MCF 10A (cell line): ENCODE measurements at places on chromosomes 12 and 14. TPM values are rescaled to one million over a fixed set of nuclear protein-coding genes. Genes with fewer than 3 reads are reported as not detected.

- H3K27ac ChIP-seq, result no peak overlapping the region
- no peak overlapping the region for H3K4me3 ChIP-seq
- no peaks in the 10 kb centered on the region for H3K27me3 ChIP-seq
- H3K36me3 ChIP-seq, result no peaks in the 10 kb centered on the region
Measured at GRCh38 chr14:25988536-25988935, 609.3 kb downstream of the NOVA1 start.

- H3K27me3 ChIP-seq, result no peaks in the 10 kb centered on the region
- no peaks in the 10 kb centered on the region for H3K36me3 ChIP-seq
- H3K4me1 ChIP-seq, result no peaks in the 10 kb centered on the region
Measured at GRCh38 chr12:34190054-34190453, 167.8 kb downstream of the ALG10 start.

GRCh38 chr12:13857750-13858149, 123.7 kb downstream of the GRIN2B start:
- H3K4me3 ChIP-seq, result no peak overlapping the region
- no peaks in the 10 kb centered on the region for H3K36me3 ChIP-seq
- no peak for DNase-seq
- no peaks in the 10 kb centered on the region for H3K4me1 ChIP-seq
- peaks cover 41% of the 10 kb centered on the region for H3K27me3 ChIP-seq
- no peak overlapping the region for H3K27ac ChIP-seq

GRCh38 chr12:80195074-80195726, 95.9 kb downstream of the OTOGL start:
- H3K4me1 ChIP-seq, result no peaks in the 10 kb centered on the region
- H3K27me3 ChIP-seq, result no peaks in the 10 kb centered on the region
- DNase-seq, result peak; percentile 54
- H3K4me3 ChIP-seq, result no peak overlapping the region
- no peak overlapping the region for H3K27ac ChIP-seq

GRCh38 chr14:97179573-97179972, 382.4 kb downstream of the VRK1 start:
- peak; percentile 21 for DNase-seq
- no peak overlapping the region for H3K4me3 ChIP-seq
- H3K4me1 ChIP-seq, result peaks cover 31% of the 10 kb centered on the region
- H3K27ac ChIP-seq, result no peak overlapping the region
- H3K27me3 ChIP-seq, result peaks cover 2% of the 10 kb centered on the region

GRCh38 chr12:23895792-23896218, 53.7 kb downstream of the SOX5 start:
- no peak overlapping the region for H3K27ac ChIP-seq
- no peak for DNase-seq
- H3K36me3 ChIP-seq, result no peaks in the 10 kb centered on the region
- peaks cover 78% of the 10 kb centered on the region for H3K27me3 ChIP-seq

DNA sequence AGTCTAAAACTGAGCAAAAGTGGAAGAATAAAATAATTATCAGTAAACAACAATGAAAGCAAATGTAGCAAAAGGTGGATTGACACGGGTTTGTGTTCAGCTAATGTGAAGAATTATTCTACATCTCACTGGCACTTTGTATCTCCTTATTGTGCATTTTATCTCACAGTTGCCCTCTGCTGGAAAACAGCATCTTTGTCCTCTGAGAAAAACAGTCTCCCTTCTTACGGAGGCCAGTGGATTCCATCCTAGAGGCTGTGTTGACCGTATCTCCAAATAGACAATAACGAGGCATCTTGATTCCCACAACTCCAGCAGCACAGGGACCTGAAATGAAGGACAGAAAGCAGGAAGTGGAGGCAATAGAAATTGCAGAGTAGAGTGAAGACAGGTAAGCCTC, 51.3 kb upstream of the PLBD1 start:
- no peaks in the 10 kb centered on the region for H3K36me3 ChIP-seq
- H3K4me1 ChIP-seq, result peaks cover 8% of the 10 kb centered on the region
- DNase-seq, result peak; percentile 48
- no peak overlapping the region for H3K27ac ChIP-seq
- no peak overlapping the region for H3K4me3 ChIP-seq

DNA sequence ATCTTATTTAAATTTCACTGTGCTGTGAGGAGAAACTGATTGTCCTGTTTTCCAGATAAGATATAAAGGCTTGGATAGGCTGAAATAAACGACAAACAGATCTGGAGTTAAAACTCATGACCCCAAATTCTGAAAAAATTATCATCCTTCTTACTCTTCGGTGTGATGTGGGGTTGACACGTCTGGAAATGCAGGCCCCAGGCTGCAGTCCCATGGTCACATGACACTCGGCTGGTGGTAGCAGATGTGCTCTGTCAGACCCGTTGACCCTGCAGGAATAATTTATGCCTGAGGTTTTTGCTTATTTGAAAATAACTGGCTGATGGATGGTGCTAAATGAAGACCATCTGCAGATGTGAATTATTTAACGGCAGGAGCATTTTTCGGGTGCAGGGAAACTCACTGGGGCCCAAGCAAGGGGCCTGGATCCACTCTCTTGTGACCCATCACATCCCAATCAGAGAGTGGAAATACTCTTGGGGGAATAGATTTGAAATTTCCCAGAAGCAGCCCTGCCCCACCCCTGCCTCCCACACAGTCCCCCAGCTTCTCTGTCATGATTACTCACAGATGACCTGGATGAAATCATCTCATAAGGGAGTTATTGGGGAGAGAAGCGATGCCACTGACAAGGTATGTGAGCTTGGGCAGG, 47.7 kb upstream of the CMKLR1 start:
- peaks cover 7% of the 10 kb centered on the region for H3K27me3 ChIP-seq
- no peaks in the 10 kb centered on the region for H3K36me3 ChIP-seq
- no peak overlapping the region for H3K27ac ChIP-seq
- H3K4me1 ChIP-seq, result no peaks in the 10 kb centered on the region
- no peak for DNase-seq
- H3K4me3 ChIP-seq, result no peak overlapping the region

- H3K36me3 ChIP-seq, result no peaks in the 10 kb centered on the region
- peaks cover 8% of the 10 kb centered on the region for H3K4me1 ChIP-seq
- H3K27me3 ChIP-seq, result peaks cover 17% of the 10 kb centered on the region
Measured at GRCh38 chr12:100567945-100568344, 5.5 kb upstream of the GAS2L3 start.

DNA sequence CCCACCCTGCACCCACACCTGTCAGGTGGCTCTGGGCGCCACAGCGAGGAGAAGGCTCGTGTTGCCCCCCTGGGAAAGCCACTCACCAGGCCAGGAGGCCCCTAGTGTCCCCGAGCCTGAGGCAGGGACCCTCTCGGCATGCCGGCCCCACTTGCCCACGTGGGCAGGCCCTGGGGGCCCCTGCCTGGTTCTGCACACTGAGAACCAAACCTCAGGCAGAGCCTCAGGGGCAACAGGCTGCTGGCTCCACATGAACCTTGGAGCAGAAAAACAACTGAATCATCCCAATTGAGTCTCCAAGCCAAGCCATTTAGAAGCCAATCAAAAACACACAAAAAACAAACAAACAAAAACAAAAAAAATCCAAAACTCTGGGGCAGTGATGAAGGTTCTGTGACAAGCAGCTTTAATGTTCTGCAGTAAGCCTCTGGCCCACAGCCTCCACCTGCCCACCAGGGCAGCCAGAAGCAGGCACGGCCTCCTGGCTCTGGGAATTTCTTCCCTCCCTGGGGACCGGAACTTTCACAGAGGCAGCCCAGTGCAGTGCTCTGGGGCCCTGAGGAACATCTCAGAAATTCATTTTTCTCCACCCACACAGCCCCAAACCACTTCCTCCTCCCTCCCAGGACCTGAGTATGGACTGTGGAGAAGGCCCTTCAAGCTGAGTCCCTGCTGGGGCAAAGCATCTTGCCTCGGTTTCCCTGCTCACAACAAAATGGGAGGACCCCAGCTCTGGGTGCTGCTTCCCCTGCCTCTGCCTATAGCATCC, 90.2 kb downstream of the CHGA start:
- H3K27ac ChIP-seq, result peak overlapping the region; percentile 81
- H3K4me3 ChIP-seq, result no peak overlapping the region
- peaks cover 28% of the 10 kb centered on the region for H3K4me1 ChIP-seq
- H3K36me3 ChIP-seq, result peaks cover 24% of the 10 kb centered on the region

- H3K4me1 ChIP-seq, result peaks cover 7% of the 10 kb centered on the region
- DNase-seq, result no peak
- H3K36me3 ChIP-seq, result no peaks in the 10 kb centered on the region
- H3K27me3 ChIP-seq, result no peaks in the 10 kb centered on the region
Measured at GRCh38 chr12:112389228-112389627, 7.0 kb upstream of the HECTD4 start.

DNA sequence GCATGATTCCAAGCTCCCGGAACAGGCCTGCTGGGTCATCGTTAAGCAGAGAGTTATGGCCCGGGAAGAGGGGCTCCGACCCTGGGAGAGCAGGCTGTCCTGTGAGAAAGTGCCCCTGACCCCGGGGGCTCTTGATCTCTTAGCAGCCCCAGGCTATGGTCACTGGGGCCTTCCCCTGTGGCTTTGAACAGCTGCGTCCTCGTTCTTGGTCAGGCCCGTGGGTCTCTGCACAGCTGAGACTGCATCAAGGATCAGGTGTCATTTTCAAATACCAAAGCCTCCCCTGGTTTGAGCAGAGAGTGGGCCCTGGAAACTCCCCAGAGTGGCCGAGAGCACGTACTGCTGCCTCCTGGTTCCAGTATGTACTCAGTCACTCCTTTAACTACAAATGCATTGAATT, 114.8 kb downstream of the ESRRB start:
- no peak overlapping the region for H3K4me3 ChIP-seq
- H3K4me1 ChIP-seq, result no peaks in the 10 kb centered on the region
- H3K27ac ChIP-seq, result no peak overlapping the region
- peaks cover 11% of the 10 kb centered on the region for H3K27me3 ChIP-seq

GRCh38 chr12:74791365-74791764, 253.7 kb downstream of the ATXN7L3B start:
- no peak overlapping the region for H3K4me3 ChIP-seq
- DNase-seq, result no peak
- H3K27me3 ChIP-seq, result no peaks in the 10 kb centered on the region
- H3K27ac ChIP-seq, result no peak overlapping the region
- H3K36me3 ChIP-seq, result no peaks in the 10 kb centered on the region

DNA sequence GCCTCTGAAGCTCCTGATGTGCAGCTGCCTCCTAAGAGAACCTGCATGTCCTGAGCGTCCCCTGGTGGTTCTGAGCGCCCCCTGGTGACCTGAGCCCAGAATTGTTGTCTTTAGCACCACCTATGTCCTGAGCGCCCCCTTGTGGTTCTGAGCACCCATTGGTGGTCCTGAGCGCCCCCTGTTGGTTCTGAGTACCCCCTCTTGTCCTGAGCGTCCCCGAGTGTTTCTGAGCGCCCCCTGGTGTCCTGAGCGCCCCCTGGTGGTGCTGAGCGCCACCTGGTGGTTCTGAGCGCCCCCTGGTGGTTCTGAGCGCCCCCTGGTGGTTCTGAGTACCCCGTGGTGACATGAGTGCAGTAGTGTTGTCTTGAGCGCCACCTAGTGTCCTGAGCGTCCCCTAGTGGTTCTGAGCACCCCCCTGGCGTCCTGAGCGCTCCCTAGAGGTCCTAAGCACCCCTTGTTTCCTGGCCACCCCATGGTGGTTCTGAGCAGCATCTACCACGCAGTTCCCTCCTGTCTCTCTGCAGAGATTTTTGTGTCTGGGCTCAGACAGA, 782.5 kb downstream of the TMEM121 start:
- no peaks in the 10 kb centered on the region for H3K36me3 ChIP-seq
- H3K4me3 ChIP-seq, result no peak overlapping the region
- DNase-seq, result peak; percentile 18
- H3K27me3 ChIP-seq, result peaks cover 54% of the 10 kb centered on the region

DNA sequence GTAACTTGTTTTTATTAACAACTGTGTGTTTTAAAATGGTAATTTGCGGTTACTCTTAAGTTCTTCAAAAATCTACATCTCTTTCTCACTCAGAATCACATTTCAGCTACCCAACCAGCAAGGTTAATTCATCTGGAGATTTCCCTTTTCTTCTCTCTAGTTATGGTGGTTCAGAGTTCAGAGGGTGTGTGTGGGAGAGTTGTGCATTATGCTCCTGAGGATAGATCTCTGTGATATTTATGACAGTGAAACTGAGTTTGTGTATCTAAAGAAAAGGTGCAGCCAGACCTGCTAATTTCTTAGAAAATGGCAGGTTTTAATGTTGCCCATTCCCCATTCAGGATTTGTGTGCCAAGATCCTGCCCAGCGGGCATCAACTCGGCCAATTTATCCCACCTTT, 73.8 kb downstream of the TTLL5 start:
- no peak overlapping the region for H3K27ac ChIP-seq
- peaks cover 7% of the 10 kb centered on the region for H3K4me1 ChIP-seq
- DNase-seq, result no peak
- H3K27me3 ChIP-seq, result no peaks in the 10 kb centered on the region
- H3K4me3 ChIP-seq, result no peak overlapping the region

DNA sequence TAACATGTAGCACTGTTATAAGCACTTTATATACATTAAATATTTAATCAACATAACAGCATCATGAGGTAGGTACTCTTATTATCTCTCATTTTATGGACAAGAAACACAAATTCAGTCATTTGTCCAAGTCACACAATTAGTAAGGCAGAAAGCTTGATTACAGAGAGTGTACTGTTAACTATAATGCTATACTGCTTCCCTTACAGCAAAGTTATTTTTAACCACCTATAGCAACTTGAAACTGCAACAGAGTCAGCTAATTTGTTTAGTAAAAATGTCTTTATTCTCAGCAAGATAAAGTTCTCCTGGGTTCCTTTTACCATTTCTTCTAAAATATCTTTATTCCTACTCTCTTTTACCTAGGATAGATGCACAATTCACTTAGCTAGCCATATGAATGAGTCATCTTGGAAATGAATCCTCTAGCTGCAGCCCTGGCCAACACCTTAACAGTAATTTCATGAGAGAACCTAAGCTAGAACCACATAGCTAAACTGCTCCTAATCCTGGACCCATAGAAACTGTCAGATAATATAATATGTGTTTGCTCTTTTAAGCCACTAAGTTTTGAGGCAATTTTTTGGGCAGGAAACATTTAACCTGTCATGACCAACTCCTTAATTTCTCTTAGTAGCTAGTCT, 90.2 kb upstream of the HECTD1 start:
- H3K36me3 ChIP-seq, result peaks cover 34% of the 10 kb centered on the region
- peak; percentile 27 for DNase-seq
- H3K27me3 ChIP-seq, result no peaks in the 10 kb centered on the region
- peaks cover 6% of the 10 kb centered on the region for H3K4me1 ChIP-seq
- no peak overlapping the region for H3K27ac ChIP-seq

DNA sequence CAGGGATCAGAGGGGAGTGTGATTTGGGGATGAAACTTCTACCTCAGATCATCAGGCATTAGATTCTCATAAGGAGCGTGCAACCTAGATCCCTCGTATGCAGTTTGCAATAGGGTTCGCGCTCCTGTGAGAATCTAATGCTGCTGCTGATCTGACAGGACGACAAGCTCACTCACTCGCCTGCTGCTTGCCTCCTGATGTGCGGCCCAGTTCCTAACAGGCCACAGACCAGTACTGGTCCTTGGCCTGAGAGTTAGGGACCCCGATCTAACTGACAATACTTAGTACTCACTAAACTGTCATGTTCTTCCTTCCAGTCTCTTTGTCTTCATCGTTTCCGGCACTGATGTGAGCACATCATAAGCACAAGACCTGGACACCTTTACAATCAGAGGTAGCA, 5.3 kb upstream of the RPLP0 start:
- H3K4me1 ChIP-seq, result peaks cover 6% of the 10 kb centered on the region
- DNase-seq, result no peak
- H3K36me3 ChIP-seq, result peaks cover 47% of the 10 kb centered on the region
- H3K4me3 ChIP-seq, result no peak overlapping the region
- no peaks in the 10 kb centered on the region for H3K27me3 ChIP-seq

TAS2R46 gene
- total RNA-seq, result 0.69 and 1.1 TPM in 2 replicates

POTEG gene
- not detected in 2 replicates for total RNA-seq

CLEC14A gene
- not detected in 2 replicates for total RNA-seq

FAM222A gene
- total RNA-seq, result 0.19 and 0.29 TPM in 2 replicates

ADAM21 gene
- total RNA-seq, result 0.37 and 0.59 TPM in 2 replicates

C12orf50 gene
- total RNA-seq, result 0.29 TPM in 1 of 2 replicates, not detected in the other

DHRS7 gene
- 71.4 and 96.4 TPM in 2 replicates for total RNA-seq

OTX2 gene
- total RNA-seq, result not detected in 2 replicates

GPD1 gene
- total RNA-seq, result 0.37 and 0.74 TPM in 2 replicates
